Large intestine (tissue), 12 donors: ENCODE measurements at places on chromosomes 3 and 15.

DNA sequence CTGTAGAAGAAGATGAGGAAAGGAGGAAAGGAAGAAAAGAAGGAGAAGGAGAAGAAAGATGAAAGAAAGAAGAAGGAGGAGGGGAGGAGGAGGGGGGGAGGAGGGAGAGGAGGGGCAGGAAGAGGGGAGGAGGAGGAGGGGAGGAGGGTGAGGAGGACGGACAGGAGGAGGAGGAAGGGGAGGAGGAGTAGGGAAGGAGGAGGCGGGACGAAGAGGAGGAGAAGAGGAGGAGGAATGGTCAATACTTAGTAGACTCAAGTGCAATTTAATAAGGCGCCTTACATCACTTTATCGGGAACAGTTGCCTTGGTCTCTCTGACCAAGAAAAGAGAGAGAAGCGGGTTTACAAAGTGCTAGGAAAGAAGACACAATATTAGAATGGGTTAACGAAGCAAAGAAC is 23.7 kb upstream of the NR2E3 start:
- no peaks in the 10 kb centered on the region for H3K36me3 ChIP-seq
- H3K27ac ChIP-seq, result no peak overlapping the region
- H3K4me3 ChIP-seq, result no peak overlapping the region
- DNase-seq, result no peak
- no peaks in the 10 kb centered on the region for H3K27me3 ChIP-seq

GRCh38 chr15:54547491-54547890 is 569.2 kb downstream of the UNC13C start:
- no peaks in the 10 kb centered on the region for H3K27me3 ChIP-seq
- H3K27ac ChIP-seq, result no peak overlapping the region
- no peaks in the 10 kb centered on the region for H3K4me1 ChIP-seq
- H3K36me3 ChIP-seq, result no peaks in the 10 kb centered on the region
- DNase-seq, result no peak
- no peak overlapping the region for H3K4me3 ChIP-seq

DNA sequence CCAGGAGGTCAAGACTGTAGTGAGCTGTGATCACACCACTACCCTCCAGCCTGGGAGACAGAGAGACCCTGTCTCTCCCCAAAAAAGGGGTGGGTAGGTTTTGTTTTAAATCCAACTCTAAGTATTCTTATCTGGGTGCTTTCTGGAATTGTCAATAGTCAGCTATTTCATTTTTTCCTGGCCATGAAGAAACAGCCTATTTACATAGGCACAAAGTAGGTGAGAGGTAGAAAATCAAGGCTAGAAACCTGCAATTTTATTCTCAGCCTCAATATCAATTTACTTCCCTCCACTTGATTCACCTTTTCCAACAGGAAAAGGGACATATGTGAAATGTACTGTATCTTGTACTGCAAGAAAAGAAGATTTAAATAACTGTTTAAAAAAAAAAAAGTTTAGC is 45.9 kb downstream of the CSNK1G1 start:
- no peak overlapping the region for H3K27ac ChIP-seq
- no peaks in the 10 kb centered on the region for H3K27me3 ChIP-seq
- no peak overlapping the region for H3K4me3 ChIP-seq
- H3K4me1 ChIP-seq, result no peaks in the 10 kb centered on the region

- H3K4me3 ChIP-seq, result no peak overlapping the region
- DNase-seq, result no peak
- no peaks in the 10 kb centered on the region for H3K36me3 ChIP-seq
- no peaks in the 10 kb centered on the region for H3K27me3 ChIP-seq
- no peaks in the 10 kb centered on the region for H3K4me1 ChIP-seq
- no peak overlapping the region for H3K27ac ChIP-seq
Measured at GRCh38 chr3:43260412-43260811, 25.9 kb upstream of the SNRK start.

DNA sequence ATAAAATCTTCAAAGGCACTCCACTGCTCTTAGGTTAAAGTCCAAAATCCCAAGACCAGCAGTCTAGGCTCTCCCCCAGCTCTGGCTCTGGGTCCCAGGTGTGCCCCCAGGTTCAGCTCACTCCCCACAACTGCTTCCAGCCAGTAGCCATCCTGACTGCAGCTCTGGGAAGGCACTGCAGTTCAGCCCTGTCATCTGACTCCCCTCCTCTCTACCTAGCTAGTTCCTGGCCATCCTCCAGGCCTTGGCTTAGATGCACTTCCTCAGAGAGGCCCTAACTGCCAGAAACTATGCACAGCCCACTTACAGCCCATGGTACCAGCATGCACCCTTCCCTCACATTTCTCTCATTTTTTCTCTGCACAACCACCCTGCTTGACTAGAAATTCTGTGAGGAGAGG is 25.5 kb downstream of the TBC1D2B start:
- H3K4me3 ChIP-seq, result no peak overlapping the region
- H3K36me3 ChIP-seq, result peaks cover 21% of the 10 kb centered on the region
- H3K27me3 ChIP-seq, result no peaks in the 10 kb centered on the region
- DNase-seq, result peak; percentile 91
- H3K4me1 ChIP-seq, result peaks cover 76% of the 10 kb centered on the region

GRCh38 chr3:72042397-72043203 is 257.7 kb upstream of the PROK2 start:
- no peak overlapping the region for H3K4me3 ChIP-seq
- H3K27ac ChIP-seq, result no peak overlapping the region
- DNase-seq, result no peak
- H3K36me3 ChIP-seq, result no peaks in the 10 kb centered on the region
- peaks cover 5% of the 10 kb centered on the region for H3K4me1 ChIP-seq

GRCh38 chr3:178676942-178677790 is 140.9 kb downstream of the KCNMB2 start:
- DNase-seq, result no peak
- H3K4me3 ChIP-seq, result no peak overlapping the region
- no peak overlapping the region for H3K27ac ChIP-seq
- H3K4me1 ChIP-seq, result no peaks in the 10 kb centered on the region

- peaks cover 6% of the 10 kb centered on the region for H3K4me1 ChIP-seq
- H3K4me3 ChIP-seq, result no peak overlapping the region
- no peaks in the 10 kb centered on the region for H3K36me3 ChIP-seq
- DNase-seq, result no peak
Measured at GRCh38 chr3:126927846-126928245, 55.1 kb upstream of the PLXNA1 start.

- no peaks in the 10 kb centered on the region for H3K36me3 ChIP-seq
- H3K4me1 ChIP-seq, result no peaks in the 10 kb centered on the region
- no peak overlapping the region for H3K4me3 ChIP-seq
- DNase-seq, result no peak
- no peak overlapping the region for H3K27ac ChIP-seq
Measured at GRCh38 chr15:100949691-100950090, 30.5 kb downstream of the LRRK1 start.

DNA sequence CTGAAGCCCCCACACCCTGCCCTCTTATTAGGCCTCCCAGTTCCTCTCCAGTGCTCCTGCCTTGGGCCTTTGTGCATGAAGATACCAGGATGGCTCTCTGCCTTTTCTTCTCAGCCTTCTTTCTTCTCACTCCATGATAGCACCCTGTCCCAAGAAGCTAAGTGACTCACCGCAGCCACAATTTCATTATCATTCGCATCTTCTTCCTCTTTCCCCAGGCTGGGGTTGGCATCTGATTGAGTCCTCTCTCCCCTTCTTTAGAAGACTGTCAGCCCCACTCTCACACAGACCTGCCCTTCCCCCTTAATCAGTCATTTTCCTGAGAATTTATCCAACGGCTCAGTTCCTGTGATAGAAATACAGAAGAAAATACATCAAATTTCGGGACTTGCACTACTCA is 102.0 kb downstream of the STAC start:
- no peaks in the 10 kb centered on the region for H3K36me3 ChIP-seq
- no peak overlapping the region for H3K4me3 ChIP-seq
- H3K4me1 ChIP-seq, result no peaks in the 10 kb centered on the region
- DNase-seq, result no peak
